Stimulated activated CD4-positive, alpha-beta T cell treated with anti-CD3 and anti-CD28 coated beads, Interleukin-1b, Interleukin-23, amount 100 ng/mL, for 1 hour (primary cell): ENCODE measurements at places on chromosomes 12 and 14.

GRCh38 chr12:32030676-32031075, 71.5 kb downstream of the RESF1 start:
- DNase-seq = no peak

DNA sequence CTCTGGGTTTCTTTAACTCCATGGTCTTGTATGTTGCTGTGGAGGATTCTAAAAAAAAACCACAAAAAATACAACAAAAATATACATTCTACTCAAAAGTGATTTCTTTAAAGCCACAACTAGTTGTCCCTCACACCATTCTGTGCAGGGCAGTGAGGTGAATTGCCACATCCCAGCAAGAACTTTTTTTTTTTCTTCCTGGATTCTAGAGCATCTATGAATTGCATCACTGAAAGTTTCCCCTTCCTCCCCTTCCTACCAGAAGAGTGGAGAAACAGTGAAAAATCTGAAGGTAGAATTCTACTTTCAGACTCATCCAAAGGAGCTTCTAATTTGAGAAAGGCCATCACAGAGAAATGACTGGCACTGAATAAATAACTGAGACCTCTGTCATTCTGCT, 395.3 kb downstream of the AEBP2 start:
- no peak for DNase-seq

DNA sequence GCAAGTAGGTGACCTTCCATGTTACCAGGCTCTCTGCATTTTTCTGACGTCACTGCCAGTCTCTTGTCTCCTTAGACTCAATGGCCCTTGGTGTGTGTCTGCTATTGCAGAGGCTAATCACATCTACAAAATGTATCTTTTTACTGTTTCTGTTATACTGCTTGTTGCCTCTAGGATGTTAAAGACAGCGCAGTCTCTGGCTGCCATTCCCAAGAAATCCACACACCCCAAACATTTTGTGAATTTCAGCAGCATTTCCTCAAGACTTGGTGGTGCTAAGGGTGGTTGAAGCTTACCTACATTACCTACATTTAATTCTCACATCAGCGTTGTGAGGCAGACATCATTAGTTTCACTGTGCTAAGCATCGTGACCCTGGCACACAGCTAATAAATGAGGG, 87.2 kb downstream of the C12orf75 start:
- DNase-seq = no peak

DNA sequence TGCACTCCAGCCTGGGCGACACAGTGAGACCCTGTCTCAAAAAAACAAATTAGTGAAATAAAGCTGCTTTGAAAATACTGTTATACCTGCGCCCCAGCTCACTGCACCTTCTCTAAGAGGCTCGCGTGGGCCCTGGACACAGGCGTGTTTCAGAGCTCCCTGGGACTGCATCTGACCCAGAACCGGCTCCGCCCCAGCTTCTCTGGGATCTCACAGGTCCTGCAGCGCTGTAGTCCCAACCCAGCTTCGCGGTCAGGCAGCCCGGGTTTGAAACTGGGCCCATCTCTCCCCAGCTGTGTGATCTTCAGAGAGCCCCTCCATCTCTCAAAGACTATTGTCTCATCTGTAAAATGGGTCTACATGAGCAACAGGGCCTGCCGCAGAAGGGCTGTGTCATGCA, 7.5 kb downstream of the RIMBP2 start:
- DNase-seq = no peak

- no peak for DNase-seq
These were observed 151.6 kb downstream of the KICS2 start for GRCh38 chr12:64070454-64070853.

GRCh38 chr14:31550589-31550988, 10.6 kb upstream of the NUBPL start:
- no peak for DNase-seq

DNA sequence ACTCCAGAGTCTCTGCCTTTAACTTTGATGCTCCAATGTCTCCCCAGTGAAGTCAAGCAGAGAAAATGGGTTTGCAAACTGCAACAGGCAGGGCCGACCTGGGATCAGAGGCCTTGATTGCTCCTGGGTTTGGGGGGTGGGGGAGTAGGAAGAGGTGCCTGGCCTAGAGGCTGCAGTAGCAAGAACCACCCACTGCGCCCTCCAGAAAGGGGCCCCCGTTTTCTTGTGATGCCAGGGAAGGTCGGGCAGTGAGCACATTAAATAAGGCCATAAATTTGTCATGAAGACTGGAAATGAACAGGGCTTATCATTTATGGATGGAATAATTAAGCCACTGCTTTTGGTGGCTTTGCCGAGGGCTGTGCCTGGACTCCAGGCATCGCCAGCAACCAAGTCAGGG, 38.2 kb upstream of the FAM222A start:
- DNase-seq = no peak

- no peak for DNase-seq
These were observed 31.6 kb upstream of the MYBPC1 start for GRCh38 chr12:101563212-101563611.
